T-cell (primary cell): ENCODE measurements at places on chromosomes 4 and X.

DNA sequence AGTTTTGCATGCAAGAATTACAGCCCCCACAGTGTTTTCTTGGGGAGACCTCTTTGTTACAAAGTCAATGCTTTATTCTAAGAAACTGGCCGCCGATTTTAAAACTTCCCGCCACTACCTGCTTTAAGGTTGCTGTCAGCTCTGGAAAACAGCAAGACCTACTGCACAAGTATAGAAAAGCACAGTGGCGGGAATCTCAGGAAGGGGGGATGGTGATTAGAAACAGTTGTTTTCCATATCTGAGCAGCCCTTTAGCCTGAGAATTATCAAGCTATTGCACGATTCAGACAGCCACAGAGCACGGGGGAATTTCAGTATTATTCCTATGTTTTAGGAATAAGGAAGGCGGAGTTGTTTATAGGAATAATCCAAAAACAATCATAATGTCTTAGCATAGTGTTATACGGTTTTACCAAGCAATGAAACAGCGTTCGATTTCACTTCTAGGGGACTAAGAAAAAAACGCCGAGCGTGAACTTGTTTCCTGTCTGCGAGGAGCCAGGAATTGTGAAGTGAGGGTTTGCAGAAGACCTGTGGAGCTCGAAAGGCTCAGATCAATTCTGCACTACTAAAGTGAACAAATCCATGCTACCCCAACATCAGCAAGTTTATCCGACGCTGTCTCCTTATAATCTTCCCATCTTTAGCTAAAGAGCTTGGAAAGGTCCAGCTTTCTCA, 81.3 kb downstream of the HMGN5 start:
- no peak for DNase-seq

GRCh38 chr4:40192114-40193015, 4.5 kb upstream of the RHOH start:
- no peak for DNase-seq

DNA sequence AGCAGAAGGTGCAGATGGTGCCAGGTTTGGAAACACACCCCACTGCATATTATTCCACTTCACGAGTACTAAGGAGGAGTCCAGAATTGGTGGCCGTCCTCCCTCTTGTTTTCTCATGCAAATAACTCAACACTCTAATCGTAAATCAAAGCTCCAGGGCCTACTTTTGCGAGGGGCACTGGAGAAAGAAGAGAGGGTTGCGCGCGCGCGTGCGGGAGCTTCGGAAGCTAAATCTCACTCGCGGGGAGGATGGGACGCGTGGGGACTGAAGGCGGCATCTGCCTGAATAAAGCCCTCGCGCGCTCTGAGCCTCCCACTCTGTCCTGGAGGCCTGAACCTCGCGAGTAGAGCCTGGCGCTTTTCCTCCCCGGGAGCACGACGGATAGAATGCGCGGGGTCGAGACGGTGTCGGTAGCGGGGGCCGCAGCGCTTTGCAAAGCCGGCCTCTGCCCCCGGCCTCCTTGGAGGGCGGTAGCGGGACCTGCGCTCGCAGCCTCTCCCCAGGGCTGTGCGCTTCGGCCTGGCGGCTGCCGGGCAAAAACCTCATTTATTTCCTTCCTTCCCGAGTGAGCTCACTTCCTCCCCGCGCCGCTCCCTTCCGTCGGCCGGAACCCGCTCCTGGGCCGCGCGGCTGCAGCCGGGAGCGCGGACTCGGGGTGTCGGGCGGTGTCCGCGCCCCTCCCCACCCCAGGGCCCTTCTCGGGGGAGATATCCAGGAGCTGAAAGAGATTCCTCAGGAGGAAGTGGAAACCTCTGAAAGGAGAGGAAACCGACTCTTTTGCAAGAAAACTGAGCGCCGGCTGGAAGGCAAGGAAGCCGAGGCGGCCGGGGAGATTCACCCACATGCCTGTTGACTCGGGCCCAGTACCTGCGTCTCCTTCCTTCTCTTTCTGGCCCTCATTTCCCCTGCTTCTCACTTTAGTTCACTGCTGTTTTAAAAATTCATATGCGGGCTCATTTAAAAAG, 20.7 kb downstream of the HAND2 start:
- no peak for DNase-seq

- no peak for DNase-seq
These were observed 59.7 kb downstream of the IQCM start for GRCh38 chr4:149755969-149756368.

DNA sequence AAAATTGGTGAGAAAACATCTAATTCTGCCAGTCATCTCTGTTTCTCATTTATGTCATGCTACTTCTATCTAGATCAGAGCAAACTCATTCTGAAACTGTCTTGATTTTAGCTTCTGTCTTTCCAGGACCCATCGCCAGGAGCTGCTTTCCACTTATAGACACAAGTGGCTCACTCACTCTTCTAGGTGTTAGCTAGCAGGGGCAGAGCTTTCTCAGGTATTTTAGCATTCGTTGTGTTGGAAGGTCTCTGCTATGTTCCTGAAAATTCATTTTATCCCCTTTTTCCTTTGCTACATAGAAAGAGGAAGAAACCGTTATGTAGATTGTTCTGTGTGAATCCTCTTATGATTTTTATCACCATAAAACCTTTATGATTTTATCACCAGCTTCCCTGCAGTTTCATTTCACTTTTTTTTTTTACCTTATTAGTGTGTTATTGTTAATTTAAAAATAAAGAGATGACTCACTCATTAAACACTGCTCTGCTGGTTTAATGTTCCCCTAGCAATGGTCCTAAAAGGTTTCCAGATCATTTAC, 246.6 kb upstream of the AADAT start:
- DNase-seq: no peak

DNA sequence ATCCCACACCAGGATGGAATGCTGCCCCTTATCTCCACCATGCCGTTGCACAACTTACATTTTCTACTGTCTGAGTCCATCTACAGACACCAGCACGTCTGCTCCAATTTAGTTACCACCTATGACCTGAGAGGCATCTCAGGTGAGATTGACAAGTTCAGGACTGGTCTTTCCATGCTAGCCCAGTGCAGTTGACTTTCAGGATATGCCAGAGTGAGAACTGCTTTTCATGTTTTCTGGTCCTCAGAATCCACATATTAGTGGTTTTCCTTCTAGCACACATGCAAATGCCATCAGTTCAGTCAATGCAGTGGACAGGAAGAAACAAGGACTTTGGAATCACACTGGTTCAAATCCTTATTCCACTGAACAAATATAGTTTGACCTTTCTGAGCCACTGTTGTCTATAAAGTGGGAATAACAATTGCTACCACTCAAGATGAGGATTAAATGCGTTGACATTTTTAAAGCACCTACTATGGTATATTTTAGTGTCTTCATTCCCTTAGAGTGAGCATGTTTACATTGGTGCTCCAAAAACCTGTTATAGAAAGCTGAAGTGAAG, 38.1 kb upstream of the ANXA3 start:
- no peak for DNase-seq

DNA sequence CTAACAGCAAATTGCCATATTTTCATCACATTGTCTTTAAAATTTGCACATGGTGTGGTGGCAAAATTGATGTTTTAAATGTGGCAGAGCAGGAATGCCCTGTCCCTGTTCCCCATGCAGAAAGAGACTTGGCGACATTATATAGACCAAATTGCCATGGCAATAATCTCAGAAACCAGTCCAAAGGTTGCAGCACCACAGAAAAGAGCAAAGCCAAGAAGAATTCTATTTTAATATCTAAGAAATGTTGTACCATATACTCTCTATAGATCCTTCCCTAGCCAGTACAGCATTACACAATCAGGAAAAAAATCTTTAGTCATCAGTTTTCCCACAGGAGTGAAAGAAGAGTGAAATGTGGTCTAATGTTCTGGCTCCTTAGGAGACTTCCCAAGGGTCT, 80.0 kb downstream of the UGT2B28 start:
- no peak for DNase-seq

DNA sequence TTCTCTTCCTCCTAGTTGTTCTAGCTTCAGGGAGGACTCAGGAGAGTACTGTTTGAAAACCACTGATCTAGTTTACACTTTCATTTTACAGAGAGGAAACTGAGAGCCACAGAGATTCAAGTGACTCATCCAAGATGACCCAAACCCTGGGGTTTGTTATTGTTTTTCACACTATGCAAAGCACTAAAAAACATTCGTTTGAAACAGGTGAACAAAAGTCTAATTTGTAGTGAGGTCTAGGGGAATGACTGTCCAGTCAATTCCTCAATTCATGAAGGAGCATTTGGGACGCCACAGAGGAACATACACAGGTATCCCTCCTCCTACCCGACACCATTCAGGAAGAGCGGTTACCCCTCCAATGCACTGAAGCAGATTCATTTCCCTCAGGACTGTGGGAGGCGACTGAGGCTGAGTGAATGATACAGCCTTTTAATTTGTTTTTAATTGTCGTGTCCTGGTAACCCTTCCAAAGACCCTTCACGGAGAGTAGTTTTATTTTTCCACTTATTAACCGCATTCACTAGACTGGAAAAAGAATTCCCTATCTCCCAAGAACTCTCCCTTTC, 30.3 kb downstream of the TLR10 start:
- DNase-seq: no peak

- DNase-seq: no peak
These were observed 269.8 kb downstream of the BCOR start for GRCh38 chrX:39827951-39828350.

DNA sequence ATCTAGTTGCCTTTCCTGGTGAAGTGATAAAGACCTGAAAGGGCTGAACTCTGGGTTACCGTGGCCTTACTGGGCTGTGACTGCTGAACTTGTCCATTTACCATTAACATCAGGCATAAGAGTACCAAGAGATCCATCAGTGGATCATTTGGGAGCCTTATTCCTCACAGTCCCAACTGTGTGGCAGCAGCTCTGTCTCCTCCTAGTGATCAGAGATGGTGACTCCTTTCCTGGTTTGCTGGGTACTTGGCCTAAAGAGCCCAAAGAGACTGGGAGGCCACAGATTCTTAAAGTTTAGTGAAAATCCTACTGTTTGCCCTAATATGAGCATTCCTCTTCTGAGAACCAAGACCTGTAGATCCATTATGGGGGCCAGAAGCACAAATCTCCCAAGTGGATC, 56.3 kb upstream of the ATP6AP2 start:
- DNase-seq: no peak

- DNase-seq: no peak
These were observed 19.1 kb downstream of the ATP5ME start for GRCh38 chr4:654871-655463.

- DNase-seq: no peak
These were observed 81.0 kb upstream of the ADRA2C start for GRCh38 chr4:3685081-3685645.

GRCh38 chr4:83240379-83240875, 44.2 kb downstream of the COQ2 start:
- DNase-seq: no peak

- no peak for DNase-seq
These were observed 605.9 kb downstream of the ADGRL3 start for GRCh38 chr4:61805979-61806378.

DNA sequence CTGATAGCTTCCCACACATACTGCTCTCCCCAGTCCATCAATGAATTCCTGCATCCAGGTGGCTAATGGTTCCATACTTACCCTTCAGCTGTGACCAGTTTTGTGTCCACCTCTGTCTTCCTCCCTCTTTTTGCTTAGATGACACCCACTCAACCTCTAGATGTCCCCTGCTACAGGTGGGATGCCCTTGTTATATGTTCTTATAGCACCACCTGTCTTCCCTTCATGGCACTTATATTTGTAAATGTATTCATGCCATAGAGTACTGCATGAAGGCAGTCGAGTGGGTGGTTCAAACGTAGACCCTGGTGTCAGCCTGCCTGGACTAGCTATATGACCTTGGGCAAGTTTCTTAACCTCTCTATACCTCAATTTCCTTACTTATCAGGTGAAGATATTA, 6.5 kb upstream of the USP46 start:
- no peak for DNase-seq
